ENCODE measurements at places on chromosomes 12 and 14.
A peak's percentile ranks its signal among the peaks of the same experiment; 100 is the strongest.

- DNase-seq, result peak; percentile 1
Measured at GRCh38 chr12:42588524-42589464, 752 bp downstream of the PRICKLE1 start.

GRCh38 chr14:88044776-88045446 lies 40.0 kb downstream of the GPR65 start:
- no peak for DNase-seq

DNA sequence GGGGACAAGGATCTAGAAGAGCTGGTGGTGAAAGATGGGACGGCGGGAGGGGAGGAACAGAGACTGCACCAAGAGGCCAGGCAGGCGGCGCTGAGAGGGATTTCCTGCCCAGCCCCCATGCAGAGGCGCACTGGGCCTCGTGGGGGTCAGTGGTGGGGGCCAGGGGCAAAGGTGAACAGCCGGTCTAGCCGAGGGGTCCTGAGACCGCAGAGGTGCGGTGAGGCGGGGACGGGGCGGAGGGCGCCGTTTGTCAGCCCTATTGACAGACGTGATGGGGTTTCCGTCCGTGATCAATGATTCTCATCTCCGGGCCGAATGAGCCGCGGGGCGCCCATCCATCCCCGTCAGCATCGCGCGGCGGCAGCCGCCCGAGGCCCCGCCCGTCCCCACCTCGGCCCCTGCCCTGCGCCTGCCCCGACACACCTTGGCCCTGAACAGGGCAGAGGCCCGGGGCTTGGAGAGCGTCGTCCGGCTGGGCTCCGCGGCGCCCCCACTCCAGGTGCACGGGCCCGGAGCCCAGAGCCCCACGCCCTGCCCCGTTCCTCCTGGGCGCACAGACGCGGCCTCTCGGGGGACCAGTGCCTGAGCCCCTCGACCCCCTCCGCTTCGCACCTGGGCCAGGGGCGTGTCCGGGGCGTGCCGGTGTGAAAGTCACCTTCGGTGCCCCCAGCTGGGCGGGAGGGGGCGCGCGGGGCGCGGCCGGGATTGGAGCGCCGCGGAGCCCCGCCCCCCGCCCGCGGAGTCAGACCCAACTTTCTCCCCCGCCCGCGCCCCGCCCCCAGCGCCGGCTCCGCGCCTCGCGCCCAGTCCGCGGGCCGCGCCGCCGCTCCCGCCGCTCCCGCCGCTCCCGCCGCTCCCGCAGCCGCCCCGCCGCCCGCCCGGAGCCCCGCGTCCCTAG lies at the start of gene NXPH4:
Gene NXPH4 (plus strand): TSS at position 781 of the 898 bp plus-strand sequence. CDS start 176 bp downstream, outside the sequence.
- no peak for DNase-seq

DNA sequence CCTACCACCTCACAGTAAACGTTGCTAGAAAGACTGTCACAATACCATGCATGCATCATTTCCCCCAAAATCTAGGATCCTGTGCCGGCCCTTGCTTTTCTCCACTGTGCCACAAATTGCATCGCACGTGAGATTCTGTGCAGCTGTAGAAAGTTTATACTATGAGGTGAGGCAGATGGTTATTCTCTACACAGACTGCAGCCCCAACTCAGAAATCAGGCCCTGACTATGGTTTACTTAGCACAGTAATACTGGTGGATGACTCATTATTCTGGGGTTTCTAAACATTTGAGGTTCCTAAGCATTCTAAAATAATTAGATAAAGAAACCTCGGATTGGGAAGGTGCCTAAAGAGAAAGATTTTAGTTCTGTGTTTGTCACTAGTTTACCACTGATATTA lies 163.8 kb upstream of the CCDC198 start:
- no peak for DNase-seq

- DNase-seq, result no peak
Measured at GRCh38 chr14:38280081-38280480, 24.2 kb upstream of the CLEC14A start.

DNA sequence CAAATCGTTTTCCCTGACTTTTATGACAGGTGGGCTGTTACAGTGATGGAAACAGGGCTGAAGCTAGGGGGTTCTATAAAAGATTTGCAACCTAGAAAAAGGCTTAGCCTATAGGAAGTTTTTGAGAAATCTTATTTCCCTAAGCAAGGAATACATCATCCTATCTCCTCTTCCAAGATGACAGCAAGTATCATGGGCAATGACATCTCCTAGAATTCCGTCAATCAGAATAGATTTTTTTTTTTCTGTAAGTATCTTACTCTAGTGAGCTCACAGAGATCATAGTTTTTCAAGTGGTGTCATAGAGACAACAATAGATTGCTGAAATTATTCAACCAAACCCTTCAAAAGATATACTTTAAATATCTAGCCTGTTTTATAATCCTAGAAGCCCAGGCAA lies 108.8 kb downstream of the MYF5 start:
- DNase-seq, result no peak

- DNase-seq, result peak; percentile 11
Measured at GRCh38 chr12:13211859-13212664, 15.5 kb downstream of the EMP1 start.

DNA sequence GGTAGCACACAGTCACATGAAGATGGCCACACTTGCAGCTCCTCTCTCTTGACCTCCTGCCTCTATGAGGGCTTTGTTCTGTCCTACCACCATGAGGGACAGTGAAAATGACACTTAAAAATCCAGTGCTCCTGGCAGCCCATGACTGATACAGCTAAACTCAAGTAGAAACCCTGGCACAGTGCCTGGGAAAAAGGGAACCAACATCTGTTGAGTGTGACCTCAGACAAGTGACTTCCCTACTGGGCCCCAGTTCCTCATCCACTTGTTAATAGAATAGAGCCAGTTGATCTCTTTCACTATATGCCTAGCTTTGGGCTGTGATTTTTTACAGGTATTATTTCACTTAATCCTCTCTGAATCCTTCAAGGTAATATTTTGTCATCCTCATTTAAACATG lies 4.8 kb downstream of the GUCY2C start:
- no peak for DNase-seq

DNA sequence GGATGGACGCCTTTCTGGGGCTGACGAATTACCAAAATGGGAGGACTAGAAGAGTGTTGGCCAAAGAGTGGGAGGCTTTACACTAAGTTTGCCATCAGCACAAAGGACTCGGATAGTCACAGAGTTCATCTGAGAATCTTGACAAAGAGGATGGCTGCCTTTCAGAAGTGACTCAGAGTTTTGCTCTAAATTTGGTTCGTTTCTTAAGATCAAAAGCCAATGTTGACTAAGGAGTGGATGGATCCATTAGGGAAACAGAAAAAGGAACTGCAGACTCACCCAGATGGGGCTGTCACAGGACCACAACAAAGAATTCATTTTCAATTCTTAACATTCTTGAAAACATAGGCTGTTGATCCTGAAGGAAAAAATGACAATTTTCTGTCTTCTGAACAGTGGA lies 81.3 kb upstream of the DUSP6 start:
- DNase-seq, result no peak

DNA sequence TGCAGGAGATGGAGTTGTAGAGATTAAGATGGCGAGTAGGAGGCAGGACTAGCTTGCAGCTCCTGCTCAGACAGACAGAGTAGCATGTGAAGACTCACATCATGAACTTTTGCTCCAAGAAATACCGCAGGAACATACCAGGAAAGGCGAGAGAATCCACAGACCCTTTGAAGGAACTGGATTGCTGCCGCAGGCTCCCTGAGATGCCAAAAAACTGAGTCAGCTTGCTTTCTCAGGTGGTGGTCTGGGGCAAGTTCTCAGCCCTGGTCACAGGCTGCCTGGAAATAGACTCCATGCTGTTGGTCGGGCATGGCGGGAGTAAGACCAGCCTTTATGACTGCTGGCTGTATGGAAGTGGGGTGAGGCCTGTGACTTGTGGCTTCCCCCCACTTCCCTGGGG lies 163.6 kb upstream of the NAV3 start:
- no peak for DNase-seq
